ENCODE measurements at places on chromosomes 3 and 15. TPM values are rescaled to one million over a fixed set of nuclear protein-coding genes. Genes with fewer than 3 reads are reported as not detected.

HDAC11 gene
- total RNA-seq: 30.7 TPM

SYNPR gene
- total RNA-seq: 0.46 TPM

GHSR gene
- not detected for total RNA-seq

FBN1 gene
- 32.1 TPM for total RNA-seq

TM4SF1 gene
- 84.7 TPM for total RNA-seq

- no peak for DNase-seq
Measured at GRCh38 chr3:129632556-129632955, 26.1 kb upstream of the PLXND1 start.

GRCh38 chr3:154775821-154776548 is 304.1 kb upstream of the MME start:
- no peak for DNase-seq

GRCh38 chr15:75835990-75836958 is 7.0 kb upstream of the UBE2Q2 start:
- DNase-seq: no peak

GRCh38 chr15:79721256-79721655 is 175.6 kb downstream of the MTHFS start:
- no peak for DNase-seq

DNA sequence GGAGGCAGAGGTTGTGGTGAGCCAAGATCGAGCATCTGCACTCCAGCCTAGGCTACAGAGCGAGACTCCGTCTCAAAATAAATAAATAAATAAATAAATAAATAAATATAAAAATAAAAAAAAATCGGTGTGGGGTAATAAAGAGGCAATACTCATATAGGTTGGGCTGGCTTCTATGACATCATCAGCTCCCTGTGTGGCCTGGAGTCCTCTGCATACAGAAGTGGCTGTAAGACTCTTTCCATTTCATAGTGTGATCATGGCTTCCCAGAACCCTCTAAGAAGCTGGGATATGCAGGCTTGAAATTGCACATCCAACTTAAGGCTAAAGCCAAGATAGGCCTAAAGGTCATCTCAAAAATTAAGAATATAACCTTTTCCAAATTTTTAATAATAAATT is 101.6 kb downstream of the ZIC4 start:
- DNase-seq: no peak

DNA sequence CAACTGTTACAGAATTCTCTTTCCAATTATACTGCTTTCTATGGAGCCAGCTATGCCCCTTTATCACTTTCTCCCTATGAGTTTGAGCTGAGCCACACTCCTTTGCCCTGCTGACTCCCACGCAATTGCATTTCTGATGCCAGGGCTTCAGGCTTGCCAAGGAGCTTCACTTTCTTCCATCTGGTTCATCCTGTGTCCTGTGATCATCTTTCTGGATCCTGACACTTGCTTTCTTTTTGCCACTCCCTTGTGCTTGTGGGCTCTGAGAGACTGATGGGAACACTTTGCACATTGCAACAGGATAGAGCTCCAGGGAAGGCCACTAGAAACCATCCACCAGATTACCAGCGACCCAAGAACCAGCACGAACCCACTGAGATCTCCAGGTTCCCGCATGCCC is 77.0 kb upstream of the SEC13 start:
- no peak for DNase-seq

All from cardiac septum (tissue), 1 donor.